ENCODE measurements at places on chromosomes 11 and 22.

- DNase-seq: no peak
Observed at GRCh38 chr11:58626934-58627483, 4.5 kb downstream of the CNTF start.

GRCh38 chr11:131145791-131146190 is 224.6 kb upstream of the NTM start:
- DNase-seq: no peak

DNA sequence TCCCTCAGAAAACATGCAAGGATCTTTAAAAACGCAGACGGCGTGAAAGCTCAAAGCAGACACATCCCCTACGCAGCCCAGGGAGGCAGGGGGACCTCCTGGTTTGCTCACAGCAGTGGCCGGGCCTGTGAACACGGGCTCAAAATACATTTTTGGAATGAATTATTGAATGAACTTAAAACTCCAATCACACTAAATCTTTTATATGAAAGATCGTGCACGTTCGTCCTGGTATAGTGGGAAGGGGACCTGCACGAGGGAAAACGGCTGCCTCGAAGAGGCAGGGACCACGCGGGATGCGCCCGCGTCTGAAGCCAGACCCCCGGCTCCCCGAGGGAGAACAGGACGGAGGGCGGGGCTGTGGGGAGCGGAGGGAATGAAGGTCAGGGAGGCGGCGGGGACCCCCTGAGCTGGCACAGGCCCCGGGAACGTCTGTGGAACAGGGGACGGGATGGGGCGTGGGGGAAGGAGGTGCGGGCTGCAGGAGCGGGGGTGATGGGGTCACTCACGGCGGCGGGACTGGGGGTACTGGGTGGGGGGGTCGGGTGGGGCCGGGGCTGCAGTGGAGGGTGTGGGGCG is 1.3 kb upstream of the PANX2 start:
- DNase-seq: no peak

DNA sequence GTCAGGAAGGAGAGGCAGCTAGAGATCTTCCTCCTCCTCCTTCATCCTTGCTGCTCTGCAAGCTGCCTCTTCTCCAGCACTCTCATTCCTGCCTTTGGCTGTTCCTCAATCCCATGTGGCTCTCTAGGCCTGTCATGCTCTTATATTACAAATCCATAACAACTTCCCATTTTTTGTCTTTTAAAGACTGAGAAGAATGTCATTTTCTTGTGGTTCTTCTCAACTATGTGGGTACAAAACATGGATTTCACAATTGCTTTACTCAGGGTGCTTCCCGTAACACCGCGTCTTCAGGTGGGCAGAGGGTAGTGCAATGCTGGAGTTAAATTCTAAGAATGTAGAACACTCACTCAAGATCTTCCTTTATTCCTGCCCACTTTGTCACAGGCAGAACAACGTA is 6.8 kb upstream of the CAT start:
- DNase-seq: no peak
